ENCODE measurements at places on chromosomes 7 and 10. TPM values are rescaled to one million over a fixed set of nuclear protein-coding genes. Genes with fewer than 3 reads are reported as not detected.

DNA sequence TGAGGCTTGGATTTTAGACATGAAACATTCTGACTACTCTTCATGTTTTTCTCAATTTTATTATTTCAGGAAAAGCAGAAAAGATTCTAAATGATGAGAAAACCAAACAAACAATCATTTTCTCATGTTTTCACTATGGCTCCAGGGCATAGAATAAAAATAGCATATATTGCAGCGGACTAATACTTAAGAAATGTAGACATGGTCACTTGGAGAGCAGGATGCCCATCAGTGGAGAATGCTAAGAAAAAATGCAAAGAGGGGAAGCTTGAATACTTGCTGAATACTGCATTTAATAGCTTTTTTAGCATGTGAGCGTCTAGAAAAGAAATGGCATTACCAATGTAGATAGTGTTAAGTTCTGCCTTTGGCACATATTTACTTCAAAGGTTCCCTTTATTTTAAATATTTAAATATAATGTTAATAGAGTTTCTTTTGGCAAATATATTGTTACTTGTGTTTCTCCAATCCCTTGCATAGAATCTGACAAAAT lies 107.9 kb downstream of the PPP1R17 start:
- no peaks in the 10 kb centered on the region for H3K4me1 ChIP-seq
- no peak overlapping the region for H3K27ac ChIP-seq
- DNase-seq, result no peak
- H3K27me3 ChIP-seq, result no peaks in the 10 kb centered on the region

DNA sequence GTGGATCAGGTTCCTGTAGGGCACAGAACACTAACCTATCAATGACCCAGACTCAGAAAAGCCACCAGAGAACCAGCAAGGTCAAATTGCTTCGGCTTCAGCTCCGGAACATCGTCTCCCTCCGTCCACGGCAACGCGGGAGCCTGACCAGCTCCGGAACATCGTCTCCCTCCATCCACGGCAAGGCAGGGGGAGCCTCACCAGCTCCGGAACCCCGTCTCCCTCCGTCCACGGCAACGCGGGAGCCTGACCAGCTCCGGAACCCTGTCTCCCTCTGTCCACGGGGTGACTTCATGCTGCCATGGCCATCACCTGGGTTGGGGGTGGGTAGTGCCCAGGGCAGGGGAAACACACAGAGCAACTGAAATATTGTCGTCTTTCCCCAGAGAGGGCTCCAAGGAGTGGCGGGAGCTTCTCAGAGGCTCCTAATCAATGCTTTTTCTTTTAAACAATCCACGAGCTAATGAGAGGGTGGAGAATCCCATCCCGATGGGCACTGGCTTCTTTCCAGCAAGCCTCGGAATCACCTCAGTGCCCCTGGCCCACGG lies 403.5 kb downstream of the DNAJB6 start:
- H3K36me3 ChIP-seq, result no peaks in the 10 kb centered on the region
- DNase-seq, result no peak
- peaks cover 2% of the 10 kb centered on the region for H3K4me1 ChIP-seq
- H3K27ac ChIP-seq, result no peak overlapping the region
- no peak overlapping the region for H3K4me3 ChIP-seq
- H3K27me3 ChIP-seq, result peaks cover 45% of the 10 kb centered on the region

DNA sequence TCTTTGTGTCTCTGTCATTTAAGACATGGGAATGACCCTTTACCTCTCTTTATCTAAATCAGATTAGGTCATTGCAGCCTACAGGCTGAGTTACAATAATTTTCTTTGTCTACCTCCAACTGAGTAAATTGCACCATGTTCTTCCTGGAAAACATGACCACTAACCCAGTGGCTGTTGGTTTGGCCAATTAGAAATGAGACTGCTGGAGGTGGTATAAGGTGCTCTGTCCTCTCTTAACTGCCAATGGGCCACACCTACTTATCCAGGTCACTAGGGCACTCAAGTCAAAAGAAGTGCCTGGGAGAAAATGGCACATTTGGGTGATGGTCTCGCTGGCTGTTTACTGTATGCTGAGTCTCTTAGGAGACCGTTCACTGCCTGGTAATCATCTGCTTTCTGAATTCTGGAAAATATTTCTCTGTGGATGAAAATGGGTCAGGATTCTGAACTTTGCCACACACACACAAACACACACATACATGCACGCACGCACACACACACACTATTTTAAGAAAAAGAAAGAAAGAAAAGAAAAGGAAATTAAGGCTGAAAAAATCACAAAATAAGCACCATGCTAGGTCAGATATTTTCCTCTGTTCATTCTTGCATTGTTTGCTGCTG lies 16.4 kb downstream of the STAMBPL1 start:
- H3K4me3 ChIP-seq, result no peak overlapping the region
- H3K36me3 ChIP-seq, result peaks cover 5% of the 10 kb centered on the region
- DNase-seq, result no peak

- DNase-seq, result no peak
- H3K27ac ChIP-seq, result no peak overlapping the region
Measured at GRCh38 chr10:124340033-124340760, 78.5 kb downstream of the OAT start.

GRCh38 chr7:95577137-95577536 lies 19.2 kb downstream of the PDK4 start:
- no peak for DNase-seq
- H3K4me1 ChIP-seq, result no peaks in the 10 kb centered on the region
- H3K27ac ChIP-seq, result no peak overlapping the region

GRCh38 chr10:84329986-84330651 lies 1.7 kb downstream of the CCSER2 start:
- peak overlapping the region; percentile 99 for H3K27ac ChIP-seq
- DNase-seq, result no peak
- no peaks in the 10 kb centered on the region for H3K27me3 ChIP-seq
- peaks cover 44% of the 10 kb centered on the region for H3K4me1 ChIP-seq
- no peaks in the 10 kb centered on the region for H3K36me3 ChIP-seq

DNA sequence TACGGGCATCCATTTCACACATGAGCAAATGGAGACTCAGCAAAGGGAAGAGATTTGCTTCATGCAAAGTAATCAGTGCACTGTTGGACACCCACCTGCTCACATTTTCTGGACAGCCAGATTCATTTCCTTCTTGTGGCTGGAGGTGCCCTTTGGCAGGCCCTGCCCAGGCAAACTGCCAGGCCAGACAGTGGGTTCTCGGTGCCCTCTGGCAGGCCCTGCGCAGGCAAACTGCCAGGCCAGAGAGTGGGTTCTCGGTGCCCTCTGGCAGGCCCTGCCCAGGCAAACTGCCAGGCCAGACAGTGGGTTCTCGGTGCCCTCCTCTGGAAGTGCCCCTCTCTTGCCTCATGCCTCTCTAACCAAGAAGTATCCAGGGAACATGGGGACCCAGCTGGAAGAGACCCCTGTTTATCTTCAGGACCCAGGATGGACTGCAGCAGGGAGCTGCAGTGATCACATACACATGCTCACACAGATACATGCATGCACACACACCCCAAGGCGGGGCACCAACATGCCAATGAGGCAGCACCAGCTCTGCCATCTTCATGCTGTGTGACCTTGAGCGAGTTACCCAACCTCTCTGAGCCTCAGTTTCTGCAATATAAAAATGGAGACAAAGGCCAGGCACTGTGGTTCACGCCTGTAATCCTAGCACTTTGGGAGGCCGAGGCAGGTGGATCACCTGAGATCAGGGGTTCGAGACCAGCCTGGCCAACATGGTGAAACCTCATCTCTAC lies 67.1 kb downstream of the OAT start:
- no peak overlapping the region for H3K27ac ChIP-seq
- H3K36me3 ChIP-seq, result no peaks in the 10 kb centered on the region
- H3K4me1 ChIP-seq, result peaks cover 4% of the 10 kb centered on the region
- H3K4me3 ChIP-seq, result no peak overlapping the region

Gene FLNC
- 0.05 TPM for total RNA-seq

DNA sequence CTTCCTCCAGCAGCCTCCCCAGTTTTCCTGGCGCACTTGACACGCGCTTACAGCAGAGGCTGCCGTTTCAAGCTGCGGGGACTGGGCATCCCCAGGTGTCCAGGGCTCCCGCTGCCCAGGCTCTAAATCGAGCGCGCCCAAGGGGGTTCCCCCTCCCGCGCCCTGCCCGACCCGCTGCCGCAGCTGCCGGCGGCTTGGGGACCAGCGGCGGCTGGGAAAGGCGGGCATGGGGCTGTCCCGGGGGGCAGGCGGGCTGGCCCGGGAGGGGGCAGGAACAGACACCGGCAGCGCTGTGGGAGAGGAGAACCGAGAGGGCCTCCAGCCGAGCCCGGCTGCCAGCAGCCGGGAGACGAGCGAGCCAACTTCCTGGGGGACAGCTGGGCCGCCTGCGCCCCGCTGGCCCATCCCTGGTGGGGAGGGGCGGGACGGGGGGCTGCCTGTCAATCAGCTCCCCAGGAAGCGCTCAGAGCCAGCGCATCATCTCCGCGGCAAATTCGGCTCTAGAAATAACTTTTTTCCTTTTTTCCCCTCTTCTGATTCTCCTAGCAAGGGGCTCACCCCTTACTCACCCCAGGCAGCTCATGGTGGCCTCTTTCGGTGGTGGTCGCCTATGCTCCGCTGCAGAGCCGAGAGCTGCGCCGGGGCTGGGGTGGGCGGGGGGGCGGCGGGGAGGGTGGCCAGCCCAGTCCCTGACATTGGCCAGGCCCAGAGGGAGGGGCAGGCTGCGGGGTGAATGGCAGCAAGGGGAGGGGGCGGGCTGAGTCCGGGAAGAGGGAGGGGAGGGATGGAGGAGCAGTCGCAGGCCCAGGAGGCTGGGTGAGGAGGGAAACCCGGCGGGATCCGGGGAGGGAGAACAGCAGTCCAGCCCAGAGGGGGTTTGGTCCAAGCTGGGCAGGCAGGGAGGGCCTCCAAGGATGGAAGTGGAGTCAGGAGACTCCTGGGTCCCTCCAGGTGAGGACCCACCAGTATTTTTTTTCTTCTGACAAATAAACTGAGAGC lies 14.7 kb downstream of the GRID2IP start:
- no peak overlapping the region for H3K4me3 ChIP-seq
- peaks cover 4% of the 10 kb centered on the region for H3K36me3 ChIP-seq
- DNase-seq, result no peak
- H3K4me1 ChIP-seq, result peaks cover 9% of the 10 kb centered on the region

GRCh38 chr7:12674861-12675260 lies 12.6 kb upstream of the ARL4A start:
- H3K27ac ChIP-seq, result peak overlapping the region; percentile 84
- H3K36me3 ChIP-seq, result no peaks in the 10 kb centered on the region
- H3K27me3 ChIP-seq, result no peaks in the 10 kb centered on the region
- H3K4me1 ChIP-seq, result peaks cover 17% of the 10 kb centered on the region
- H3K4me3 ChIP-seq, result peak overlapping the region; percentile 56
- DNase-seq, result peak; percentile 11

GRCh38 chr7:99728615-99729014 lies 6.4 kb downstream of the CYP3A7 start:
- H3K27me3 ChIP-seq, result no peaks in the 10 kb centered on the region
- no peak overlapping the region for H3K4me3 ChIP-seq
- H3K4me1 ChIP-seq, result no peaks in the 10 kb centered on the region
- no peak for DNase-seq
- H3K36me3 ChIP-seq, result no peaks in the 10 kb centered on the region

DNA sequence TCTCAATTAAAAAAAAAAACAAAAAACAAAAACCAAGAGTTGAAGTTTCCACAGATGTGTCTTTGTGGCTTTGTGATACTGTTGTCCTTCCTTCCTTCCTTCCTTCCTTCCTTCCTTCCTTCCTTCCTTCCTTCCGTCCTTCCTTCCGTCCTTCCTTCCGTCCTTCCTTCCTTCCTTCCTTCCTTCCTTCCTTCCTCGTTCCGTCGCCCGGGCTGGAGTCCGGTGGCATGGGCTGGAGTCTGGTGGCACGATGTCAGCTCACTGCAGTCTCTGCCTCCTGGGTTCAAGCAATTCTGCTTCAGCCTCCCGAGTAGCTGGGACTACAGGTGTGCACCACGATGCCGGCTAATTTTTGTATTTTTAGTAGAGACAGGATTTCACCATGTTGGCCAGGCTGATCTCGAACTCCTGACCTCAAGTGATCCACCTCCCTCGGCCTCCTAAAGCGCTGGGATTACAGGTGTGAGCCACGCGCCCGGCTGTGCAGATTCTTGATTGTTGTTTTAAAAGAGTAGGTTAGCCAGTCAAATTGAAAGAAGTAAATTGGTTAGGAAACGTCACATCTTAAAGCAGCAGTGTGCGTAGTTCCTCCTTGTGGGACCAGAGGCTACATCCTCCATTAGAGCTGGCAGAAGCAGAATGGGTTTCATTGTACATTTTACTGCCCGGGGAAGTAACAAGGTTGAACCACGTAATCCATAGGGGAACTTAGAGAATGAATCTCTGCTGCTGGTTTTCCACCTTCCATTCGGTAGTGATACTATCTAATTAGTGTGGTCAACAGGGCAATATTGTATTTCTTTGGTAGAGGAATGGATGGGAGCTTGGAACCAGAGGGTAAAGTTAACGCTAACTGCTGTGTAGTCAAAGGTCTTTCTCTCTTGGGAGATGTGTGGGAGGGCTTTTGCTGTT lies 20.6 kb downstream of the DNAJB6 start:
- H3K4me3 ChIP-seq, result peak overlapping the region; percentile 72
- H3K27me3 ChIP-seq, result no peaks in the 10 kb centered on the region
- no peak for DNase-seq

Data from T-helper 17 cell (primary cell).